T-helper 2 cell (primary cell): ENCODE measurements at places on chromosomes 6 and 20.

DNA sequence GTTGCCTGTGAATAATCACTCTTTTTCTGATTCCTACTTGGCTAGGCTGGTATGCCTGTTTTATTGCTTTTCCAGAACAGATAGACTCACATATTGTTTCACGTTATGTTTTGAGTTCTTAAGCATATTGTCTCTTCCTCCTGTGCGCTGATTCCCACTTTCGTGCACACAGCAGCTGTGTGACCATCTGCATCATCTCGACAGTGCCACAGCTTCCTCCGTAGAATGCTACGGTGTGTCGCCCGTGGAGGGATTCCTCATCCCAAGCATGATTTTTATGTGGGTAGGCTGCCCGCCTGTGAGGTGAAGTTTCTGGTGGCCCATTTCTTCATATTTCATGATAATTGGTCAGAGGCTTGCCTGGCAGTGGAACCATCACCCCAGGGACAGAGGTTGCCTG, 31.8 kb downstream of the PLCB4 start:
- DNase-seq = no peak

GRCh38 chr20:1979106-1979778, 14.6 kb downstream of the PDYN start:
- no peak for DNase-seq

GRCh38 chr20:62318400-62319345, 15.9 kb downstream of the ADRM1 start:
- DNase-seq = no peak

DNA sequence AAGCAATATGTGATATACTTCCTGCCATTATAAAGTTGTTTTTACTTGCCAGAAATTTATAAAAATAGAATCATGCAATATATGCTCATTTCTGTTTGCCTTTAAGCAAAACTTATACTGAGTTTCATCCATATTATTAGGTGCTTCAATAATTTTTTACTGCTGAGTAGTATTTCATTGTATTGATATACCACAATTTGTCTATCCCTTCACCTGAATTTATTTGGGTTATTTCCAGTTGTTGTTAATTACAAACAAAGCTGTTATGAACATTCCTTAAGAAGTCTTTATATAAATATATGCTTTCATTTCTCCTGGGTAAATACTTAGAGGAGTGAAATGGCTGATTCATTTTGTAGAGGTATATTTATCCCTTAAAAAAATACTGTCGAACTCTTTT, 864.1 kb downstream of the HACE1 start:
- no peak for DNase-seq

GRCh38 chr20:47309806-47310426, 46.6 kb downstream of the ZMYND8 start:
- DNase-seq = no peak

- no peak for DNase-seq
These were observed 71.8 kb downstream of the SAMD3 start for GRCh38 chr6:130150906-130151305.

DNA sequence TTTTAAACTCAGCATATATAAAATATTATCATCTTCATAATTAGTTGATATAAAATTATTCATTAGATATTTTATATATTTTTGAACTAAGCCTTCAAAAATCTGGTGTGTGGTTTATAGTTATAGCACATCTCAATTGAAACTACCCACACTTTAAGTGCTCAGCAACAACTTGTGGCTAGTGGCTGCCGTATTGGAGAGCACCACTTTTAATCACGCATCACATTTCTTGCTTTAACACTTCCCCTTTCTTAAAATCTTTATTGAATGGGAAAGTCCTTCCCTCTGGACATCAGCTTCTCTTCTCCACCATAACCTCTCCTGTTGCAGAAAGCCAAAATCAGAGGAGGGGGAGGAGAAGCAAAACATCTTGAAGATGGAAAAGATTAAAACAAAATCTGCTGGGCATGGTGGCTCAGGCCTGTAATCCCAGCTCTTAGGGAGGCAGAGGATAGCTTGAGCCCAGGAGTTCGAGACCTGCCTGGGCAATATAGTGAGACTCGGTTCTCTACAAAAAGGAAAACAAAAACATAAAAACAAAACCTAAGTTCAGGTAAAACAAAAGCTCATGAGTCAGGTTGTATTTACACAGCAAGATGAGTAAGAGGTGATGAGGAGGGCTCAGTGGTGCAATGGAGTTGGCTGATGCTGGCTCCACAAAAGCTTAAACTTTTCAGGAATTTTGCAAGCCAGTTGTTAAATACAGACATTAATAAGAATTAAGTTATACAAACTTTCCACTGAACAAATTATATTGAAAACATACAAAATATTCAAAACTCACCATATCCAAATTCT, 237.0 kb upstream of the SUPT3H start:
- DNase-seq = no peak

DNA sequence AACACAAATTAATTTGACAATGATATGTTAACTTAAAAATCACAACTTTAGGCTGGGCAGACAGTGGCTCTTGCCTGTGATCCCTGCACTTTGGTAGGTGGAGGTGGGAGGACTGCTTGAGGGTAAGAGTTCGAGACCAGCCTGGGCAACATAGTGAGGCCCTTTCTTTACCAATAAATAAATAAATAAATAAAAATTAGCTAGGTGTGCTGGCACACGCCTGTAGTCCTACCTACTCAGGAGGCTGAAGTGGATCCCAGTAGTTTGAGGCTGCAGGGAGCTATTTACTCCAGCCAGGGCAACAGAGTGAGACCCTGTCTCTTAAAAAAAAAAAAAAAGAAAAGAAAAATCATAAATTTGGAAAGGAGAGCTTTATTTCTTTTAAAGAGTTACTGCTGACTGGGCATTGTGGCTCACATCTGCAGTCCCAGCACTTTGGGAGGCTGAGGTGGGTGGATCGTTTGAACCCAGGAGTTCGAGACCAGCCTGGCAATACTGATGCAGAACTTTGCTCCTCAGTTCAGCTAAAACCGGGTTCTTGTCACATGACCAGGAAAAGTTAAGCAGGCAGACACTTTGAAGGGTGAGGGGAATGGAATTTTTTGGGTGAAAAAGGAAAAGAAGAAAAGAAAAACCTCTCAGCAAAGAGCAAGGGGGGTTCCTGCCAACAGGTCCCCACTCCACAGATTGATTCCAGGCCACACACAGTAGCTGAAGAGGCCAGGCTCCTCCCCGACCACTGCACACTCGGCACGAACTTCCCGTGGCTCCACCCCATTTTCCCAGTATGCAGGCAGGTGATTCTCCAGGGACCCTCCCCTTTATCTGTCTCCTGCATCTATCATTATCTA, 44.0 kb upstream of the DDR1 start:
- DNase-seq = no peak

- DNase-seq = no peak
These were observed 41.6 kb downstream of the FAM209B start for GRCh38 chr20:56574531-56575142.

DNA sequence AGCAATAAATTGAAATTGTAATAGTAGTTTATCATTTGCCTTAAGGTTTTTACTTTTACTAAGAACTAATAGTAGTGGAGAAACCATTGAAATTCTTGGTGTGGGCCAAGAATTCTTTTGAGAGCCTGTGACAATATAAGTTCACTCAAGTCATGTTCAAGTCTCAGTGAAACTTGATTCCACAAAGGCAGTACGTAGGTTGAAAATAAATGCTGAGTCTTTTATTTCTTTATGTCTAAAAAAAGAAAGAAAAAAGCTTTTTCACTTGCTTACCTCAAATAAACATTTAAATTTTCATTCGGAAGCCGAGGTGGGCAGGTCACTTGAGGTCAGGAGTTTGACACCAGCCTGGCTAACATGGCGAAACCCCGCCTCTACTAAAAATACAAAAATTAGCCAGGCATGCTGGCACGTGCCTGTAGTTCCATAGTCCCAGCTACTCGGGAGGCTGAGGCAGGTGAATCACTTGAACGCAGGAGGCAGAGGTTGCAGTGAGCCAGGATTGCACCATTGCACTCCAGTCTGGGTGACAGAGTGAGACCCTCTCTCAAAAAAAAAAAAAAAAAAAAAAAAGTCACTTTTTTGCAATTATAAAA, 57.8 kb upstream of the NELFCD start:
- no peak for DNase-seq

DNA sequence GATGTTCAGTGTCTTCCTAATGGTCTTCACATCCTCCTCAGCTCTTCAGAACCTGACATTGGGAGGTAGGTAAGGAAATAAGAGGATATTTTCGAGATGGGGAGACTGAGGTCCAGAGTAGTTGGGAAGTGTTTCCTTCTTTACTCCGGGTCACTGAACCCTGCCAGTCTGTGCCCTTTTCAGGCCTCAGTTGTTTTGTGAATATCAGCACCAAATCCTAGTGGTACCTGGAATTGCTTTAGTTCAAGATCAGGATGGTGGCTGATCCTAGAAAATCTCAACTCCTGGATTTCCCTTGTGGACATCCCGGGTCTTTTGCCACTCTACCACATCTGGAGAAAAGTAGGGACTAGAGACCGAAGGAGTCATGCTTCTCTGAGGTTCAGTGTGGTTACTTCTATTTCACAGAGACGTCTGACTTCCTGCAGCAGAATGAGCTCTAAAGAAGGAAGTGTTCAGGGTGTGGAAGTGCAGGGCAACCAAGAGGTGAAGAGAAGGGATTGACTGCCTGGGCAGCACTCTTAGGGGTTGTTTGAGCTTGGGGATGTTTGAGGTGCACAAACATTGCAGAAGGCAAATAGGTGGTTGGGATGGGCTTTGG, 995 bp downstream of the STK4 start:
- no peak for DNase-seq
